ENCODE measurements at places on chromosomes 3 and 15. TPM values are rescaled to one million over a fixed set of nuclear protein-coding genes. Genes with fewer than 3 reads are reported as not detected.

DNA sequence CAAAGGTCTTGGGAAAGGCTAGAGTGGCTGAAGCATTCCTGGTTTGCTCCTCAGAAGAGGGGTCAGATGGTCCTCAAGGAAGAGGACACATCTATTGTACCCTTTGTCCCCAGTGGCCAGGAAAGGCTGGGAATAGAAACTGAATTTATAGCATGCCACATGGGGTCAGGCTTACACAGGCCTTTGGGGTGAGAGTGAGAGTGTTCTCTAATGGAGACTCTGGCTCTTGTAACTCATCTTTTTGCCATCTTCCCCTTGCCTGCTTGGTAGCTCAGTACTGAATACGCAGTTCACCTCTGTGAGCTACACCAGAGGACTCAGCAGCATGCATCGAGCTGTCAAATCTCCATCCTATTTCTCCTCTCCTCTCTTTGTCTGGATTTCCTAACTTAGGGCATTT is 87.5 kb downstream of the ATP2B2 start:
- no peak for ATAC-seq

- no peak for ATAC-seq
Observed at GRCh38 chr3:127585163-127585812, 5.2 kb downstream of the TPRA1 start.

GRCh38 chr15:47570451-47570850 is 146.9 kb upstream of the SEMA6D start:
- no peak for ATAC-seq

DNA sequence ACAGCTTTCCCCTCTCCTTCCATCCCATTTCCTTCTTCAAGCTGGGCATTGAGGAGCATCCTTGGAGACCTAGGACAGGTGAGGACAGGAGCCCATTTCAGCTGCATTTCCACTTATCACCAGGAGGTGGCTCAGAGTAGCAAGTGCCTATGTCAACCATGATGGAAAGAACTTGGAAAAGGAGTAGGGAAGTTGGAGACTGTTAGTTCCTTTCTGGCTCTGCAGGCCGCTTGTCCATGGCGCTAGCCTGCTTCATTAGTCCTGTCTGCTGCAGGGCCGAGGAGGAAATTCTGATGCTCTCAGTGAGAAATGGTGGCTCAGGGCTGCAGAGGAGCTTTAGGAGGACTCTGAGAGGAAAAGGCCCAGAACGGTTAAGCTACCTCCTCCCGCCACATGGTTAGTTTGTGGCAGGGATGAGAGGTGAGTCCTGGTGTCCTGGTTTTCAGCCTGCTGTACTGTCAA is 7.0 kb upstream of the CD276 start:
- peak; percentile 83 for ATAC-seq

DNA sequence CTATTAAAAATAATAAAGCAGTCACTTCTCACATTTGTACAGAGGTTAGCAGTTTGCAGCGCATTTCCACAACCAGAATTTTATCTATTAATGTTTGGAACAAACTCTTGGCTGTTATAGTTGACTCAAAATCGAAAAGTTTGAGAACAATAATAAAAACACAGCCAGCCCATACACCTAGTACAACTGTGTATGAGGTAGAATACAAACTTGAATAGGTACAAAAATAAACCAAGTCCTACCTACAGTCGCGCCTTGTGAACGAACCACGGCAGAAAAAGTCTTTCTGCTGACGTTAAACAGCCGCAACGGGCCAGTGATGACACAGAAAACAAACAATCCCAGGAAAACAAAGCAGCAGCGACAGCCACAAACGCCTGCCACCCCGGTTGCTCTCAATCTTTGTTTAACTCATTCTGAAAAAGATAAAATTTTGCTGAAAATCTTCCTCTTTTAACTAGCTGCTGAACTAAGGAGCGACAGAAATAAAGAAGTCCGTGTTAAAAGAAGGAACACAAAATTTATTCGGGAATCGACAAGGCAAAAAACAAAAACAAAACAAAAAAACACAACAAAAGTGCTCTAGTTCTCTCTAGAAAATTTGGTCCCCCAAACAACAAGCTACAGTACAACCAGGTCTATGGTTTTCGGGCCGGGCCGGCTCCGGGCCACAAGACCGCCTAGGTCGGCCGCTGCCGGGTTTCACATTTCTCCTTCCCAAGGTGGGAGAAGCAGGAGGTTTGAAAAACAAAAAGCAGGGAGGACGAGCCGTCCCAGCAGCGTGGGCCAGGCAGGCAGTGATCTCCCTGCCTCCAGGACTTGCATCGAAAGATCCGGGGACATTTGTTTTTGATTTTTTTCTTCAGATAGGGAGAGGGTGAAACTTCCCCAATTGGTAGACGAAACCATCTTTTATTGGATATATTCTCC is 2.9 kb downstream of the FOXL2 start:
- no peak for ATAC-seq

DNA sequence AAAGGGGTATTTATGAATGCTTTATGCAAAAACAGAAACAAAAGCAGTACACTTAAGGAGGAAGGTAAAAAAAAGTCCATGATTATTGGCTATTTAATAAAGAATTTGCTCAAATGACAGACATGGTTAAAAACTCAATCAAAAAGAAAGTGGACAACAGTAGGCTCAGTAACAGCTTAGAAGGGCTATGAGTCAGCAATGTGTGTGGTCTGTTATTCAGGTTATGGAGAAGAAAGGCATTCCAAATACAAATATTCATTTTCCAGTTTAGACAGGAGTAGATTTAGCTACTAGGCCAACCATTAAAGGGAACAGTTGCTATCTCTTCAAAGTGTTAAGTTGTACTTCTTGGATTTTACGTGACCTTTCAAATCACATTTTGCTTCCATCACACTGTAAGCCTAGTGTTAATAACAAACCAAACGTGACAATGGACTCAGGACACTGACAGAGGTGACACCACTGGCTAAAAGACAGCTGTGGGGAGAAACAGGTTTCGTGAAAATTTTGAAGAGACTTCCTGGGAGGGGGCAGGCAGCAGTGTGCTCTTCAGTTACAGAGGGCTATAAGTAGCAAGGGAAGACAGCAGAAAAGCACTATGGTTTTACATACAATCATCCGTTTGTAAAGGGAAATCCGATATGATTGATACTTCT is 41.7 kb upstream of the MYO5C start:
- ATAC-seq, result no peak

- ATAC-seq, result no peak
Observed at GRCh38 chr3:46709157-46709654, 8.0 kb downstream of the TMIE start.

- no peak for ATAC-seq
Observed at GRCh38 chr15:63436341-63436740, 54.7 kb upstream of the CA12 start.

DNA sequence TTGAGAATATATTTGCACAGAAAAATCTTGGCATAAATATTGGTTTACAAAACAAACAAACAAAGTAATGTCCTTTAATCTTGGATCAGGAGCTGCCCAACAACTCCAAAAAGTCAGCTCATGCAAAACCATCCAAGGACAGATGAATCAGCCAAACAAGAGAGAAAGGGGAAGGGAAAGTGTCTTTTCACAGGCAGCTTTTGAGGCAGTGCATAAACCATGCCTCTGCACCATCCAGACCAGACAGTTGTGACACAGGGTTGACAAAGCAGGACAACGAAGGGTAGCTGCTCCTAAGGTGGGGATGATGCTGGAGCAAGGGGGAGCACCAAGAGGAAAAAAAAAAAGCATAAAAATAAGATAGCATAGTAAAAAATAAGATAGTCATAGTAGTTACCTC is 8.7 kb downstream of the CD86 start:
- ATAC-seq, result no peak

- ATAC-seq, result no peak
Observed at GRCh38 chr15:26967719-26968269, 3.2 kb upstream of the GABRG3 start.

GRCh38 chr3:126107203-126107939 is 23.4 kb upstream of the SLC41A3 start:
- no peak for ATAC-seq

GRCh38 chr15:74375303-74375693 is 7.9 kb upstream of the CYP11A1 start:
- no peak for ATAC-seq

DNA sequence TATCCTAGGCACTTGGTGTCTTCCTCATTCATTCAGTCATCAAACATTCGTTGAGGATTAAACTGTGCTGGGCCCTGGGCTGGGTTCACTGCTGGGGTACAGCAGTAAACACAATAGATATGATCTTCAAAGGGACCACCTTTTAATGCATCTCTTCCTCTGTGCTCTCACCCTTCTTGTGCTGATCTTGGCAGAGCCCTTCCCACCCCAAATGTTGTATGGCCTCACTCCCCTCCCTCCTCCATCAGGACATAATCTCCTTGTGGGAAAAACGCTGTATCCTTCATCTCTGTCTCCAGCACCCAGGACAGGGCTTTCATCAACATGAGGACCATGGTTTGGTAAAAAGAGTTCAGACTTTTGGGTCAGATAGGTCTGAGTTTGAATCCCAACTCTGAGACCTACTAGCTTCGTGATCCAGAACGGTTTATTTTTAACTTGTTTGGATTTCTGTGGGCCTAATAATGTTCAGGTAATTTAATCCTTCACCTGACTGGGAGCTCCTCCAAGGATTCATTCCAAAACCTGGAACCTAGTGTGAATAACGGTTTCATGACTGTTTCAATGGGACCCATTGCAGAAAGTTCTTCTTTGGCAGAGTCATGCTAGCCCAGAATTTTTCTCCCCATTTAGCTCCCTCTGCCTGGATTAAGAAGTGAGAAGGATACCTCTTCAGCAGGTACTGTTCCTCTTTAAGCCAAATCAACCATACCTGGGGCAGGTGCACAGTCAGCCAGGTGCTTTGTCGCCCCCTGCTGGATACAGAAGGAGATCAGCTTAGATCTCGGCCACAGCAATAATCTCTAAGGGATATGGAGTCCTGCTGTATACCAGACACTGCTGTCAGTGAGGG is 5.2 kb upstream of the WNT7A start:
- no peak for ATAC-seq

DNA sequence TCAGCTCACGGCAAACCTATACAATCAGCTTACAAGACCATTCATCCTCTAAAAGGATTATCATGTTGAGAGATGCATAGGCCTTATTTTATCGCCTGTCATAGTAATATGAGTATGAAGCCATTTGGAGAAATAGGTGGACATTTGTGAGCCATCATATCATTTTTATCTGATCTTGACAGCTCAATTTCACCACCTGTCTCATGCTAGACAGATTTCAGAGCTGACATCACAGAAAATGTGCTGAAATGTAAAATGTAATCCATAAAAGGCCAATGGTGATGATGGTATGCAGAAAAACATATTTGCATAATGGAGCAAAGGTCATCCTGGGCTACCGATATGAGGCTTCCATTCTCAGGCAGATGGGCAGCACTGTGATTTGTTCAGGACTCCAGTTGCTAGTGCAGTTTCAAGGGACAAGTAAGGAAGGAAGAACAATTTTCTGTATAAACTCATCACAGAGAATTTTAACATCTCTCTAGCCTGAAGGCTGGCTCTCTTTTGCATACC is 221.5 kb downstream of the ULK4 start:
- no peak for ATAC-seq

GRCh38 chr15:91927585-91927984 is 74.1 kb downstream of the SLCO3A1 start:
- no peak for ATAC-seq

DNA sequence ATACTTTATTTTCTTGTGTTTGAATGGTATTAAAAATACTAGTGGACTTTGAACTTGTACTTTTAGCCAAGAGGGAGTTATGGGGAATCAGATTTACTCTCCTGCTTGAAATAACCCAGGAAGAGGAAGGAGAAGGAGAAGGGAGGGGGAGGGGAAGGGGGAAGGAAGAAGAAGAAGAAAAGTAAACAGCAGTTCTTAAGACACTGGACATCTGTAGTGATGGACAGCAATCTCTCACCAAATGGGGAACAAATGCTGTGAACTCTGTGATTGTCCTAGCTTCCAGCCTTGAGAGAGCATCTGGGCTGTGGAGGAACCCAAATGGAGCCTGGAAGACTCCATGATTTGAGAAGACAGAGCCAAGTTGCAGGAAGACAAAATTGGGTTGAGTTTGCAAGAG is 52.0 kb downstream of the VPS8 start:
- ATAC-seq, result no peak

- ATAC-seq, result no peak
Observed at GRCh38 chr3:67858492-67858891, 204.1 kb upstream of the SUCLG2 start.

- no peak for ATAC-seq
Observed at GRCh38 chr3:127399154-127399553, 111.3 kb upstream of the PRR20G start.

GRCh38 chr3:60501314-60501713 is 749.9 kb downstream of the FHIT start:
- ATAC-seq, result no peak

GRCh38 chr3:21795921-21796320 is 44.9 kb upstream of the ZNF385D start:
- no peak for ATAC-seq

- no peak for ATAC-seq
Observed at GRCh38 chr3:167864552-167864874, 129.0 kb downstream of the SERPINI1 start.

GRCh38 chr15:67911727-67912126 is 71.9 kb upstream of the RNU6-1 start:
- no peak for ATAC-seq

DNA sequence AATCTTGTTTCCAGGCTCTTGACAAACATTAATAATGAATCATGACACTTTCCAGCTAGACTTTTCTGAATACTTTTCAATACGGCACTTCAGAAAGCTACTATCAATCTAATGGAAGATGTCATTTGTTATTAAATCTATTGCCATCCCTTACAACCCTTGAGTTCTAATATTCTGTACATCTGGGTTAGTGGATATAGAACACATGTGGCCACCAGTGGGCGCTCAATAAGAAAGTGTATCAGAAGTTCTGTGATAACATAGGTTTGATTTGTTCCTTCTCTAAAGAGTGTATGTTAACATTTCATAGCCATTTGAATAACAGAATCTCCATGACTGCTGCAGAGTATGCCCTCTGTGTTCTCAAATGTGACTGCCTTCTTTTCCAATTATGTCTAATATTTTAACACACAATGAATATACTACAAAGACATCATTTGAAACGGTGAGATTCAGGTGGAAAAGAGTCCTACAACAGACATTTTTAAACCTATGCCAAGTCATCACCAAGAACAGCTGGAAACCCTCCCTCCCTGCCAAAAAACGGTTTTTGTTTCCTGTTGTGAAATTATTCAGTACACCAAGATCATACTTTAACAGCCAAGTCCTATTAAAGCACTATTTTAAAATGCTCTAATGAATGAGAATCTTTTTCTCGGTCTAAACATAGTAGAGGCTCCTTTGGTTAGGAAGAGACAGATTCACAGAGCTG is 22.2 kb downstream of the ALDH1A2 start:
- ATAC-seq, result no peak

GRCh38 chr15:63528138-63528659 is 23.8 kb downstream of the USP3 start:
- no peak for ATAC-seq

GRCh38 chr3:47047069-47047468 is 67.6 kb downstream of the NBEAL2 start:
- no peak for ATAC-seq

The CCDC9B gene
- total RNA-seq, result 91.7 TPM

The CNTN3 gene
- 17.3 TPM for total RNA-seq

The ATRIP gene
- 6.8 TPM for total RNA-seq

The ZNF385D gene
- total RNA-seq, result 12.8 TPM

The CAMK1 gene
- 54.5 TPM for total RNA-seq

The NBEAL2 gene
- 23.2 TPM for total RNA-seq

The PARP14 gene
- 28.7 TPM for total RNA-seq

The RASGRP1 gene
- 0.81 TPM for total RNA-seq

The GJD2 gene
- total RNA-seq, result not detected

The HTR3E gene
- not detected for total RNA-seq

The RAD18 gene
- 5.7 TPM for total RNA-seq

The LRTM1 gene
- not detected for total RNA-seq

The ZNF80 gene
- not detected for total RNA-seq

The USP4 gene
- total RNA-seq, result 36.9 TPM

The SEMA3F gene
- 16.8 TPM for total RNA-seq

All from gastroesophageal sphincter (tissue), 4 donors.